ENCODE measurements at places on chromosomes 13 and 19.

DNA sequence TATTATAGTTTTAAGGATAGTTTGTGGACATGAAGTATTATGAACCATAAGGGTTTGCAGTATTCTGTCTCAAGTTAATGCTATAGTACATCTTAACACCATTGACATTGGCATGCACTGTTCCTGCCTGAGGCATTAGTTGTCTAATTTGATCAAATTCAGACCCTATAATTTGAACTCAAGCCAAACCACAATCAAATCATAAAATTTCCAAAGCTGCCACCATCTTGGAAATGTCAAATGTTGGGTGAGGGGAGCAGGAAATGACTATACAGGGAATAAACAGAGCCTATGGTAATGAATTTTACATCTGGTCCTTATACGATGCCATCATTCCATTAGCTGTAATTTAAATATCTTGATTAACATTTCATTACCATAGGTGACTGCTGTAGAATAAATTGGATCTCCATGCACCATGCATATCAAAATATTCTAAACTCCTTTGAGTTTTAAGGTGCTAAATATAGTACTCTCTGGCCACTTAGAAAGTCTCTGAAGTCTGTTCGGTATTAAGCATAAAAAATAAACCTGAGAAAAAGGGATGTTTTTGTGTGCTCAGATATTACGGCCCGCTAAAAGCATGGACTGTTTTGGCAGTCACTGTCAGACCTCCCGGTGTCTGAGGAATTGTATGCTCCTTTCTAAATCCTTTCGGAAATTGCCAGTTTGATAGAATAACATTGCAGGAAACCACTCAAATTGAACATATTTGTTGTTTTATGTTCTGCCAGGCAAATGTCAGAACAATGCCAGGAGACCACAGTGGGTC lies 257.7 kb downstream of the SPRY2 start:
- DNase-seq: no peak

DNA sequence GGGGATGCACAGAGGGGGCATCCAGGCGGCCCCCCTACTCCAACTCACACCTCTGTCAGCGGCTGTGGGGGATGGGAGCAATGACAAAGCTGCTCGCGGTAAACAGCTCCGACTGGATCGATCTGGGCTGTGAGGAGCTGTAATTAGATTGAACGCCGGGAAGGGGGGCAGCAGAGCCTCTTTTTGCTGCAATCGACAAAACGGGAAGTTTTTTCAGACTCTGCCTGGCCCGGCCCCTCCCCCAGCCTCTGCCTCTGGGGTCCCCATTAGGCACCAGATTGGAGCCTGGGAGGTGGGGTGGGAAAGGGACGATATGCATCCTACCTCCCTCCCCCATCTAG lies 16.3 kb downstream of the ONECUT3 start:
- no peak for DNase-seq

- no peak for DNase-seq
Measured at GRCh38 chr13:37074703-37075102, 15.2 kb upstream of the SUPT20H start.

- no peak for DNase-seq
Measured at GRCh38 chr13:97228850-97229521, 6.9 kb downstream of the MBNL2 start.

DNA sequence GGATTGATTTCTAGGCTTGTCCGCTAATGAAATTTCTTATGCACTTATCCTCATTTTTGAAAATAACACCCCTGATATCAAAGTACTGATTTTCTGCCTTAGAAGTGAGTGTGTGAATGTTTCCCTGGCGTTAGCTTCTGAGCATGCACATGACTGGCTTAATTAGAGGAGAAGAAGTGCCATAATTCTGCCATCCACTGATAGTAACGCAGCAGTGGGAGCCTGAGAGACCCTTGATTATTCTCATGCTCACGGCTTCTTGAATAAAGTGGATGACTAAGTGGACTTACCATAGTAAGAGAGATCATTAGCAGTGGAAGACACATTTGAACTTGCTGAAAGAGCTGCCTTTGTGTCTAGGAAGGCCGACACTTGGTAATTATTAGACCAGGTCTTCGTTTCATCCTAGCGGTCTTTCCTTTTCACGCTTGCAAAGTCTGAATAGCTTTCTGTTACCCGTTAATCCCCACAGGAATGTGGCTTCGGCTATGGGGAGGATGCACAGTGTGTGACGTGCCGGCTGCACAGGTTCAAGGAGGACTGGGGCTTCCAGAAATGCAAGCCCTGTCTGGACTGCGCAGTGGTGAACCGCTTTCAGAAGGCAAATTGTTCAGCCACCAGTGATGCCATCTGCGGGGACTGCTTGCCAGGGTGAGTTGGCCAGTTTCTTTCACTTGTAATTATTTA lies 45.3 kb downstream of the TNFRSF19 start:
- DNase-seq: no peak

DNA sequence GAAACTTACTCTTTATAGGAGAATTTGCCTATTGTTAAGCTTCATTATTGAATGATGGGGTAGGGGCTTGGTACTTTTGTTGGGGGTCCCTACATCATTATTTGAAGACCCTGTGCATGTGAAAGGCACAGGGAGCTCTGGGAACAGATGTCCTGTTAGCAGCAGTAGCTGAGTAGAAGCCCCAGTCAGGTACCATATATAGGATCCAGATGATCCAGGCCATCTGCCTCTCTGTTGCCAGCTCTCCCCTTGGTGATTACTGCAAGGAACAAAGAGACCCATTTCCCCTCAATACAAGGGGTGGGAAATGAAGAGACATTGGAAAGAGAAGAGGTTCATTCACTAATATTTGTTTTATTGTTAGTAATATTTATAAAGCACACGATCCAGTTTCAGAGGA lies 4.4 kb upstream of the MTMR6 start:
- no peak for DNase-seq
